Effector memory CD8-positive, alpha-beta T cell (primary cell): ENCODE measurements at places on chromosomes 2 and 18.
A peak's percentile ranks its signal among the peaks of the same experiment; 100 is the strongest.

GRCh38 chr2:217787160-217787877 is 215.5 kb downstream of the TNS1 start:
- DNase-seq: no peak

- DNase-seq: no peak
Observed at GRCh38 chr18:77343846-77344510, 94.3 kb downstream of the GALR1 start.

DNA sequence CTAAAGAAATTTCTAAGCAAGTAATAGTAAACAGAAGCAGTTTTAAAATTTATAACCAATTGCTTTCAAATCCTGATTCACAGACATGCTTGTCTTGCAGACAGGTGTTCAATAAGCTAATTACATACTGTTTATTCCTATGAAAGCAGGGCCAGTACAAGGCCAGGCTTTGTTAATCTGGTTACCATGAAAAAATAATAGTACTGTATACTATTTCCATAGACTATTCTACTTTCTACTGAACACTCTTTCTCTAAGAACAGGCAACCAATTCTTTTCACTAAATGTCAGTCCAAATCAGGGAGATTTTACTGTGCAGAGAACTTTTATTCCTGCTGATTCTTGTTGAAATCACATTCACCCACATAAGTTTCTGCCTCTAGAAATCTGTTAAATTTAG is 2.9 kb upstream of the SRSF7 start:
- DNase-seq: no peak

- no peak for DNase-seq
Observed at GRCh38 chr2:223396993-223397392, 205.2 kb downstream of the SCG2 start.

DNA sequence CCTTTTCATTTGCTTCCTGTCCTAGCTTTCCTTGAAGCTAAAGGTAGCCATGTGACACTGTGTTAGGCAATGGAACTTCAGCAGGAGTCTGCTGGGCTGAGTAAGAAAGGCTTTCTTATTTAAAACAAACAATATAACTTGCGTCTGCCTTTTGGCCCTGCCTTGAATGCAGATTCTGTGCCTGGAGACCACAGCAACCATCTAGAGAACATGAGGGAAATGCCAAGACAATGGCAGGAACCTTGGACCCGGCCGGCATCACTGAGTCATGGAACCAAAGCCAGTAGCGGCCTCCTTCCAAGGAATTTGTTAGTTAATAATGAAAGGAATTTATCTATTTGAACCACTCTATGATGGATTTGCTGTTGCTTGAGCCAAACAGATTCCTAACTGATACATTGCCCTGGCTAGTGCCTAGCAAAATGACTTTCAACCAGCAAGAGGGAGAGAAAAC is 207.5 kb upstream of the EPHA4 start:
- DNase-seq: no peak

- no peak for DNase-seq
Observed at GRCh38 chr2:70683455-70683854, 84.5 kb downstream of the ADD2 start.

DNA sequence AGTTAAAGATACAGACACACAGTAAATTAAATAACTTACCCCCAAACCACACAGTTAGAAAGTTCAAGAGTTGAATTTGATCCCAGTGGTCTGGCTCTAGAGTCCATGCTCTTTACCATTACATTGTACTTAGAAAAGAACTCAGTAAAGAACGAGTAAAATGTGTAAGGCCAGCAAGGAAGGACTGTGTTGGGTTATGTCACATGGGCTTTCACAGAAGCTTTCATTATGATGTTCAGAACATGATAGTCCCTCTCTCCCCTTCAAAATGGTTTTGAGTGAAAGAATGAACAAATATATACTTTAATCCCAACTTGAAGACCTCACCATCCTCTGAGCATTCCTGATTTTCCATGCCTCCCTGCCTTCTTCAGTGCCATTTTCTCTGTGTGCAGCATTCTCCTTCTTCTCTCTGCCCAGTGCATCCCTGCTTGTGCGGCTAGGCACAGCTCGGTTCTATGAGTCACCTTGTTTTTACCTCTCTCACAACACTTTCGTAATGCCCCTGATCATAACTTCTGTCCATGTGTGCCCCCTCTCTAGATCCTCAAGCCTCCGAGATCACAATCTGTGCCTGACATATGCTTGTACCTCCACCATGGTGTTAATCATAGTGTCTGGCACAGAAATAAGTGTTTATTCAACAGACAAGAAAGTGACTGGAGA is 22.0 kb downstream of the RASGRP3 start:
- DNase-seq: no peak

DNA sequence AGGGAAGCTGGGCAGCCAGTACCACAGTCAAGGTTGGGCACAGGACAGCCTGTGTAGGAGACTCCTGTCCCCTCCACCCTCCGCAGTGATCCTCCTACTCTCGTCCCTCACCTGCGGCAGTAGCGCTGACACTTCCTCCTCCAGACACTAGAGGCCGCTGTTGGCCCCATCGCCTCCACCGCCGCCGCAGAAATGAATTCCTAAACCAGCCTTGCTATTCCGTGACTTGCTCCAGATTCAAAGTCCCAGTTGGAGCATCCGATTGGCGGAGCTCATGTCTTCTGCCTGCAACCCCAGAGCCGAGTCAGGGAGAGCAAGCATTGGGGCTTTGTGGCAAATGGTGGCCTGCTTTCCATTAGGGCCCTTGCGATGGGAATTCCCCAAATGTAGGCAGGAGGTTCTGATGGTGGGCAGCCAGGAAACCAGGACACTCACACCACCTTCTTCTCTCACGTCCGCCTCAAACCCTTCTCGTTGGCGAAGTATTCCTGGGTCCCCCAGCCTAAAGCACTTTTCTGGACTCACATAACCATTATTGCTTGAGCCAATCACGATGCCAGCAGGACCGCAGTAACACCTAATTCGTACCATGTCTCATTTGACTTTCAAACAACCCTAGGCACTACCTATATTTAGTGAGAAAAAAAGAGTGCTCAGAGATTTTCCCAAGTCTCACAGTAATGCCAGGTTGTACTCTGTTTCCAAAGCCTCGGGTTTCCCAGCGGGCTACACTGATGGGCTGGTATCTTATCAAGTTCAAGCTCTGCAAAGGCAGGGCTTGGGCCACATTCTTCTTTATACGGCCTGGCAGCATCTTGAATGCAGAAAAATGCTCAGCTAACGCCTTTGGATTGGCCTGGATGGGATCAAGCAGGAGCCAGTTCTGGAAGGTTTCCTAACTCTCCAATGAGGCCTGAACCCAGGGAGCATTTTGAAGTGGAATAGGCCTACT is 1.2 kb upstream of the DNAJB2 start:
- DNase-seq: peak; percentile 68

GRCh38 chr18:58429442-58429841 is 199.4 kb downstream of the ALPK2 start:
- no peak for DNase-seq

GRCh38 chr18:70781860-70782453 is 493.1 kb downstream of the SOCS6 start:
- DNase-seq: peak; percentile 17

GRCh38 chr2:97936881-97937280 is 58.9 kb downstream of the TMEM131 start:
- no peak for DNase-seq

- no peak for DNase-seq
Observed at GRCh38 chr18:9549405-9549804, 65.0 kb downstream of the PPP4R1 start.

DNA sequence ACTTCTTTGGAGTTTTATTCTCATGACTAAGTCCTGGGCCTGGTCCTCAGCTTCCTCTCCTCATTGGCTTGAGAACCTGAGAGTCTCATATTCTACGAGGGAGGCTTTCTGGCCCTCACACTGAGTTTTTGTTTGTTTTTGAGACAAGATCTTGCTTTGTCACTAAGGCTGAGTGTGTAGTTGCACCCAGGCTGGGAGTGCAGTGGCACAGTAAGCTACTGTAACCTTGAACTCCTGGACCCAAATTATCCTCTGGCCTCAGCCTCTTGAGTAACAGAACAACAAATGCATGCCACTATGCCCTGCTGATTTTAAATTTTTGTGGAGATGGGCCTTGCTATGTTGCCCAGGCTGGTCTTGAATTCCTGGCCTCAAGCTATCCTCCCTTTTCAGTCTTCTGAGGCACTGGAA is 22.6 kb downstream of the PRKRA start:
- no peak for DNase-seq

- DNase-seq: no peak
Observed at GRCh38 chr18:7517852-7518251, 49.3 kb upstream of the PTPRM start.

DNA sequence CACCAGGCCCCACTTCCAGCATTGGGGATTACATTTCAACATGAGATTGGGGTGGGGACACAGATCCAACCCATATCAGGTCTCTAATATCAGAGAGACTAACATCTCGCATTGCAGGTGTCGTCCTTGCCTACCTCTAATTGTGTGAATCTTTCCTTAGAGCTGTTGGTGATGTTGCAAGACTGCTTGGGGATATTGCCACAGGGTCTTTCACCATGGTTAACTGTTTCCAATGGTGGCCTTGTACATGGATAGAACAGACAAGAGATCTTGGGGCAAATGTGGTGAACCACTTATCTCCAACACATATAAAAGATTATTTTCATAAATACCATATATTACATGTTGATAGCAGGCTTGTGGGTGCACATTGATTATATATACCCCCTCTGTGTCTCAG is 270.3 kb upstream of the LINC00305 start:
- DNase-seq: no peak

DNA sequence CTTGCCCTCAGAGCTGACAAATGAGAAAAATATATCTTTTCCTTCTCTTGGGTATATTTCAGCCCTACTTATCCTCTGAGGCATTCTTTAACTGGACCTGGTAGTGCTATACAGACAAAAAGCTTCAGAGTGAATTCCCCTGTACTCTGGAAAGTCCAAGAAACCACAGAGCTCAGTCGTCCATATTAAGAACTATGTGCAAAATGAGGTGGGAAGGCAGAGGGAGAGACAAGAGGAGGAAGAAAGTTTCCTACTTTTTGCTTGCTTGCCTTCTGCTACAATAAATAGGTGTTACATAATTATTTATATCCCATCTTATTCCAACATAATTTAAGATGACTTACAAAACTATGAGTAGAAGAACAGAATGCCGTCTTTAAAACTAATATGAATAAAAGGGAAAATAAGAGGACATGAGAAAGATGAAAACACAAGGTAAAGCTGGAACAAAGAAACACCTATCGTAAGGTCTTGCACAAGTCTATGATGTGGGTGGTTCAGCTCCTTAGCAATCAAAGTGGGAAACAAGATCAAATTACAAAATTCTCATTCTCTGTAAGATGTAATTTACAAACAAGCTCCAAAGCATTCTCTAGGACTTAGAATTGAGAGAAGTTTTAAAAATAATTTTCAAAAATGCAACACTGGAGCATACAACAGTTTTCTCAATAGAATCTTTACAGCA is 97.9 kb downstream of the BAZ2B start:
- no peak for DNase-seq

DNA sequence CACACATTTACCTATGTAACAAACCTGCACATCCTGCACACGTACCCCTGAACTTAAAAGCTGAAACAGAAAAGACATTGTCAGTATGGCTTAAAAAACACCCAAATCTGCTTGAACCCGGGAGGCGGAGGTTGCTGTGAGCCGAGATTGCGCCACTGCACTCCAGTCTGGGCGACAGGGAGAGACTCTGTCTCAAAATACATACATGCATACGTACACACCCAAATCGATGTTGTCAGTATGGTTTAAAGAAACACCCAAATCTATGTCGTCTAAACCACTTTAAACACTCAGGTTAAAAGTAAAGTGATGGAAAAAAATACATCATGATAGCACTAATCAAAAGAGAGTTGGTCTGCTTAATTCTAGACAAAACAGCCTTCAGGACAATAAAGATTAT is 257.5 kb downstream of the RPRM start:
- DNase-seq: no peak

DNA sequence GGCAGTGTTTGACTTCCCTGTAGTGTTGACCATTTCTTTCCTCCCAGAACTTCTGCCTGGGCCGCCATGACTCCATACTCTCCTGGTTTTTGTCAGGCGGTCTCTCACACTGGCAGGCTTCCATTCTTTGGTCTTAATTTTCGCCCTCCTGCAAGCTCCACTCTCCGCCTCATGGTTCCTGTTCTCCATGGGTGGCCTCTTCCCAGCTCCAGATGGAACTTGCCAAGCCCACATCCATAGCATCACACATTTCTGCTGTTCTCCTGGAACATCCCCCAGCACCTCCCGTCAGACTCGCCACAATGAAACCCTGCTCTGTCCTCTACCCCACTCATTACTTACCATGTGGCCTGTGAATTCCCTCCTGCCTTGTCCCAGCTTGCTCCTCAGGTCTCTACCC is 896 bp upstream of the AFF3 start:
- no peak for DNase-seq

DNA sequence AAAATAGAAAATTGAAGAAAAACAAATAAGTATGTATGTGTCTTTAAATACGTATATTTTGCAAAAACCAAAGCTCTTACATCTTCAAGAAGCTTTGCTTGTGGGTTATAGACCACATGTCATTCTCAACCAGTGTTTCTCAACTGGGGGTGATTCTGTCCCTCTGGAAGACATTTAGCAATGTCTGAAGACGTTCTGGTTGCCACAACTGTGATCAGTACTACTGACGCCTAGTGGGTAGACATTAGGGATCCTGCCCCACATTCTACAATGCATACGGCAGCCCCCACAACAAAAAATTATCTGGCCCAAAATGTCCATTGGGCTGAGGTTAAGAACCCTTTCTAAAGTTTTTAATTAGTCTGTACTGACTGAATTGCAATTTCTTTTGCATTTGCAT is 48.4 kb downstream of the UNC50 start:
- peak; percentile 49 for DNase-seq

DNA sequence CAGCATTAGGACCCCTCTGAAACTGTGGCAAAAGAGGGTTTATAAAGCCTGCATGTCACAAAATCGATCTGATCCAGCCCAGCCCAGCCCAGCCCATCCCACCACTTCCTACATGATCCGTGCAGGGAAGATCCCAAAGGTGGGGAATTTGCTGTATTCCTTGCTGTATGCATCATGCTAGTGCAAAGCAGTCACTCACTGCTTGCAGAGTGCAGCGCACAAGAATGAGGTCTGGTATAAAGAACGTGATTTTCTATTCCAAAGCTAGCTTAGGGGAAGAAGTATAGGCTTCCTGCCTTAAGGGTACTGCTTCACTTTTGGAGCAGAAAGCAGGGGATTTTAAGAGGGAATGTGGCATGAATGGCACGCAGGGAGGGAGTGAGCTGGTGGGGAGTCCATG is 18.9 kb upstream of the SERPINB11 start:
- DNase-seq: no peak

DNA sequence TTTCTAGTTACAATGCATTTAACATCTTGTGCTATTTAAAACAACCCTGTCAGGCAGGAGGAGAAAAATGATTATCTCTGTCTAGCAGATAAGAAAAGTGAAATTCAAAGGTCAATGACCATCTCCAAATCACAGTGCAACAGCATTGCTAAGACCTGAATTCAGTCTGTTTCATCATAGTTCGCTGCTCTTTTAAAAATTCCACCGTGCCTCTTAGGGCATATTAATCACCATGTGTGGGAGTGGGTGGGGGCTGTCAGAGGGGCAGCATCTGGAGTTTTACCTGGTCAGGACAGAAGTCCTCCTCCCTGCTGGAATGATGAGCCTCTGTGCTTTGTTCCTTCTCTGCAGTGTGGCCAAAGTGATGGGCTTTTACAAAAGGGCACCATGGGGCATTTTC is 418.7 kb upstream of the RGPD4 start:
- DNase-seq: no peak
